ENCODE measurements at places on chromosomes 1 and 21. TPM values are rescaled to one million over a fixed set of nuclear protein-coding genes. Genes with fewer than 3 reads are reported as not detected.

The SPATA21 gene
- not detected for total RNA-seq

The MX2 gene
- total RNA-seq = 43.2 TPM

The LYSMD1 gene
- total RNA-seq = 6.1 TPM

The LINGO4 gene
- total RNA-seq = not detected

The ICOSLG gene
- 2.0 TPM for total RNA-seq

The HHAT gene
- 4.2 TPM for total RNA-seq

The KLHL21 gene
- 41.8 TPM for total RNA-seq

The OR6K3 gene
- total RNA-seq = not detected
